ENCODE measurements at places on chromosomes 11 and 22. TPM values are rescaled to one million over a fixed set of nuclear protein-coding genes. Genes with fewer than 3 reads are reported as not detected.

Gene DEAF1
- 36.0 TPM for total RNA-seq

Gene SLC16A8
- not detected for total RNA-seq

Gene RGL4
- not detected for total RNA-seq

Gene SLC22A25
- total RNA-seq = not detected

Gene SAA4
- not detected for total RNA-seq

Gene RNF121
- 17.4 TPM for total RNA-seq

Gene BIK
- total RNA-seq = not detected

Gene PLEKHB1
- under 0.01 TPM for total RNA-seq

Gene SERPINH1
- 548 TPM for total RNA-seq

Gene PIK3IP1
- total RNA-seq = 12.9 TPM

Gene CRYBB2
- not detected for total RNA-seq

Gene MS4A6A
- not detected for total RNA-seq

Gene TMPRSS6
- not detected for total RNA-seq

Gene POU2AF2
- not detected for total RNA-seq

Gene WNT11
- total RNA-seq = 1.1 TPM

Gene APOL5
- not detected for total RNA-seq

Gene OR8D4
- total RNA-seq = 0.37 TPM

Gene RAB1B
- 93.1 TPM for total RNA-seq

Gene OR5L2
- not detected for total RNA-seq

Gene APOBEC3H
- total RNA-seq = 0.59 TPM

Gene LDHAL6A
- total RNA-seq = not detected

Gene KDM4E
- total RNA-seq = not detected

Gene VWCE
- total RNA-seq = 8.1 TPM

Gene XKR3
- total RNA-seq = not detected

Gene MPEG1
- total RNA-seq = under 0.01 TPM

Gene CELSR1
- 1.1 TPM for total RNA-seq

Gene NXPE1
- not detected for total RNA-seq

Gene FXYD2
- total RNA-seq = 0.20 TPM

Gene KCNQ1
- total RNA-seq = not detected

Gene SPA17
- 12.1 TPM for total RNA-seq

Gene NFRKB
- total RNA-seq = 18.7 TPM

Gene SERPIND1
- under 0.01 TPM for total RNA-seq

Gene ANGPTL5
- 0.39 TPM for total RNA-seq

Gene ALX4
- not detected for total RNA-seq

Gene MIOX
- total RNA-seq = not detected

All from subcutaneous preadipocyte (primary cell).